ENCODE measurements at places on chromosomes 16 and 17. TPM values are rescaled to one million over a fixed set of nuclear protein-coding genes. Genes with fewer than 3 reads are reported as not detected.
A peak's percentile ranks its signal among the peaks of the same experiment; 100 is the strongest.

CNGB1 gene
- total RNA-seq, result not detected

DNA sequence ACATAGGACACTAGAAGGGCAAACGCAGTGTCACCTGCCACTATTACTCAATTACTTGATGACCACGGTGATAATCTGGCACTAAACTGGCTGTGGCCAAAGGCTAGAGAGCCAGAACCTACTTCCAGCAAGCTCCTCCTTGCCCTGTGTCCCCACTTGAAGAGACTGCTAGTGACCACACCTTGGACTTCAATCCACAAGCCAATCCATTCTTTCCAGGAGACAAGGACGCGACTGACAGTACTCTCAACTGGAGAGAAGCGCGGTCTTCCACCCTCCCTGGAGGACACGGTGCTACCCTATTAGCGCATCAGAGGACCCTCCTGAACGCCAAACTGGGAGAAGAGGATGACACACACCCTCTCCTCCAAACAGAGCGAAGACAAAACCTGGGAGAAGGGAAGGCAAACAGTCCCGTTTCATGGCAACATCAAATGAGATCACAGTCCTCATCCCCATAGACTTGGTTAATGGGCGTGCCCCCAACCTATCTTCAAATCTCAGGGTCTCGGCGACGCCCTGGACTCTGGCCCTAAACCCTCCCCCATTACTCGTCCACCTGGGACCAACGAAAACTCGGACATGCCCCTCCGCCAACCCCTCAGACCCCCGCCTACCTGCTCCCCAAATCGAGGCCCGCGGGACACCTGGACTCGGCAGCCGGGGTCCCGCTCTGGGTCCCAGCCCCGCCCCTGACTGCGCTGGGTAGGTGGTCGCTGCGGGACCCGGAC lies 508 bp downstream of the FLCN start:
- peak overlapping the region; percentile 99 for H3K27ac ChIP-seq
- peaks cover 37% of the 10 kb centered on the region for H3K4me1 ChIP-seq
- peak; percentile 38 for DNase-seq
- H3K36me3 ChIP-seq, result peaks cover 6% of the 10 kb centered on the region
- H3K4me3 ChIP-seq, result peak overlapping the region; percentile 99
- H3K27me3 ChIP-seq, result no peaks in the 10 kb centered on the region

DNA sequence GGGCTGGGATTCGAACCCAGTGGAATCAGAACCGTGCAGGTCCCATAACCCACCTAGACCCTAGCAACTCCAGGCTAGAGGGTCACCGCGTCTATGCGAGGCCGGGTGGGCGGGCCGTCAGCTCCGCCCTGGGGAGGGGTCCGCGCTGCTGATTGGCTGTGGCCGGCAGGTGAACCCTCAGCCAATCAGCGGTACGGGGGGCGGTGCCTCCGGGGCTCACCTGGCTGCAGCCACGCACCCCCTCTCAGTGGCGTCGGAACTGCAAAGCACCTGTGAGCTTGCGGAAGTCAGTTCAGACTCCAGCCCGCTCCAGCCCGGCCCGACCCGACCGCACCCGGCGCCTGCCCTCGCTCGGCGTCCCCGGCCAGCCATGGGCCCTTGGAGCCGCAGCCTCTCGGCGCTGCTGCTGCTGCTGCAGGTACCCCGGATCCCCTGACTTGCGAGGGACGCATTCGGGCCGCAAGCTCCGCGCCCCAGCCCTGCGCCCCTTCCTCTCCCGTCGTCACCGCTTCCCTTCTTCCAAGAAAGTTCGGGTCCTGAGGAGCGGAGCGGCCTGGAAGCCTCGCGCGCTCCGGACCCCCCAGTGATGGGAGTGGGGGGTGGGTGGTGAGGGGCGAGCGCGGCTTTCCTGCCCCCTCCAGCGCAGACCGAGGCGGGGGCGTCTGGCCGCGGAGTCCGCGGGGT lies at the start of gene CDH1:
Gene CDH1, plus strand, starts transcription at position 247 of the 684 bp plus-strand sequence. Its CDS starts 124 bp downstream, at position 371.
- H3K36me3 ChIP-seq, result no peaks in the 10 kb centered on the region
- no peak for DNase-seq
- peaks cover 11% of the 10 kb centered on the region for H3K27me3 ChIP-seq
- peaks cover 35% of the 10 kb centered on the region for H3K4me1 ChIP-seq
- no peak within 1 kb of the TSS for H3K27ac ChIP-seq
- peak within 1 kb of the TSS; percentile 60 for H3K4me3 ChIP-seq

CACNG4 gene
- total RNA-seq, result 6.9 TPM

- H3K4me3 ChIP-seq, result no peak overlapping the region
- no peak overlapping the region for H3K27ac ChIP-seq
- DNase-seq, result no peak
- peaks cover 70% of the 10 kb centered on the region for H3K27me3 ChIP-seq
- no peaks in the 10 kb centered on the region for H3K36me3 ChIP-seq
- H3K4me1 ChIP-seq, result no peaks in the 10 kb centered on the region
These were observed 123.9 kb upstream of the LHX1 start for GRCh38 chr17:36813357-36813756.

GRCh38 chr17:80379348-80379747 lies 35.6 kb upstream of the ENDOV start:
- H3K27me3 ChIP-seq, result no peaks in the 10 kb centered on the region
- no peaks in the 10 kb centered on the region for H3K4me1 ChIP-seq
- no peak overlapping the region for H3K4me3 ChIP-seq
- no peak for DNase-seq
- peaks cover 72% of the 10 kb centered on the region for H3K36me3 ChIP-seq
- H3K27ac ChIP-seq, result no peak overlapping the region

GRCh38 chr17:38578229-38579082 lies 27.3 kb downstream of the SRCIN1 start:
- H3K27me3 ChIP-seq, result peaks cover 54% of the 10 kb centered on the region
- peaks cover 28% of the 10 kb centered on the region for H3K4me1 ChIP-seq
- no peaks in the 10 kb centered on the region for H3K36me3 ChIP-seq
- H3K4me3 ChIP-seq, result peak overlapping the region; percentile 19
- H3K27ac ChIP-seq, result no peak overlapping the region
- no peak for DNase-seq

DNA sequence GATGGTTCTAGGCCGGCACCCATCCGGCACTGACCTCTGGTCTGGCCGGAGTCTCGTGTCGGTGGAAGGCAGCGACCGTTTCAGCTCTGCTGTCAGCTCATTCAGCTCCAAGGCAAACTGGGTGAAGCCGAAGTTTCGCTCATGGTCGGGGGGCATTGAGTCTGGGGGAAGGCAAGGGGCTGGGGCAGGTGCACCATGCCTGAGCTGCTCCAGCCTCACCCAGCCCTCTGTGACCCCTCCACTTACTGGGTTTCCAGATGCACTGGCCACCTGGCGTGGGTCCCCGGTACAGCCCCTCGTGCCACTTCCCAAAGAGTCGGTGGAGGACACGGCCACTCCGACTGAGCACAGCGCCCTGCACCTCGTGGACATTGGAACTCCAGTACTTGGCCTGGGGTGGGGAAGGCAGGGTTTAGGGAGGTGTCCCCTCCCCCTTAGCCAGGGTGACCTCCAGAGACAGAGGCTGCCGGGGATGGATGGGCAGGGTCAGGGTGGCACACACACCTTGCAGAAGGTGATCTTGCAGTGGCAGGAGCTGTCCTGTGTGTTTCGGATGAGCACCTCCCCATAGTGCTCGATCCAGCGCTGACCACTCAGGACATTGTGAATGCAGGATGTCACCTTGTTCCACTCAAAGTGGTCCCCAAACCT lies 12.6 kb downstream of the OSBPL7 start:
- no peak overlapping the region for H3K4me3 ChIP-seq
- peaks cover 5% of the 10 kb centered on the region for H3K27me3 ChIP-seq
- peaks cover 23% of the 10 kb centered on the region for H3K4me1 ChIP-seq
- H3K27ac ChIP-seq, result no peak overlapping the region
- H3K36me3 ChIP-seq, result peaks cover 37% of the 10 kb centered on the region

DNA sequence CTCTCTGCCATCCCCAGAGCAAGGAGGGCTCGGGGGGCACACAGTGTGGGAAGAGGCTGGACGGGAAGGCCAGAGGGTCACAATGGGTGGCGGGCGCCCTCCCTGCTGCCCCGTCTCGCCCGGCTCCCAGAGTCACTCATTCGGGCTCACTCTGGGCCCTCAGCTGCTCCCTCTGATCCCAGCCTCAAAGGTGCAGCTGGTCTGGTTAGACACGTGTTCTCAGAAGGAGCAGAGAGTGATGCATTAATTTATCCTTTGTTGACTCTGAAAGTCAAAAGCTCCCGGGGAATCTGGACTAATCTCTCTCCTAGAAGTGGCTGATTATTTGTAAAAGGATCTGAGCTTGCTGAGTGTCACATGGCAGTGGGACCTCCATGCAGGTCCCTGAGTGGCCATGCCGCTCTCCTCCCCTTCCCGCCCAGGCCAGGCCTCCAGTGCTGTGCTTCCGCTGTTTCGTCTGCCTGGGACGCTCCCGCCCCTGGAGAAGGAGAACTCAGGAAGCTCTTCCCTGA lies 87.5 kb downstream of the SEC14L1 start:
- no peak overlapping the region for H3K4me3 ChIP-seq
- no peak overlapping the region for H3K27ac ChIP-seq
- no peaks in the 10 kb centered on the region for H3K27me3 ChIP-seq
- DNase-seq, result peak; percentile 64

WFDC1 gene
- total RNA-seq, result 5.6 TPM

LRRC75A gene
- total RNA-seq, result 4.1 TPM

RASL10B gene
- 21.3 TPM for total RNA-seq

CLEC18C gene
- total RNA-seq, result 0.34 TPM

- H3K27ac ChIP-seq, result peak overlapping the region; percentile 58
- no peak for DNase-seq
- H3K4me3 ChIP-seq, result no peak overlapping the region
- H3K4me1 ChIP-seq, result peaks cover 57% of the 10 kb centered on the region
- H3K36me3 ChIP-seq, result peaks cover 1% of the 10 kb centered on the region
These were observed 5.5 kb downstream of the CBFB start for GRCh38 chr16:67034487-67034886.

DNA sequence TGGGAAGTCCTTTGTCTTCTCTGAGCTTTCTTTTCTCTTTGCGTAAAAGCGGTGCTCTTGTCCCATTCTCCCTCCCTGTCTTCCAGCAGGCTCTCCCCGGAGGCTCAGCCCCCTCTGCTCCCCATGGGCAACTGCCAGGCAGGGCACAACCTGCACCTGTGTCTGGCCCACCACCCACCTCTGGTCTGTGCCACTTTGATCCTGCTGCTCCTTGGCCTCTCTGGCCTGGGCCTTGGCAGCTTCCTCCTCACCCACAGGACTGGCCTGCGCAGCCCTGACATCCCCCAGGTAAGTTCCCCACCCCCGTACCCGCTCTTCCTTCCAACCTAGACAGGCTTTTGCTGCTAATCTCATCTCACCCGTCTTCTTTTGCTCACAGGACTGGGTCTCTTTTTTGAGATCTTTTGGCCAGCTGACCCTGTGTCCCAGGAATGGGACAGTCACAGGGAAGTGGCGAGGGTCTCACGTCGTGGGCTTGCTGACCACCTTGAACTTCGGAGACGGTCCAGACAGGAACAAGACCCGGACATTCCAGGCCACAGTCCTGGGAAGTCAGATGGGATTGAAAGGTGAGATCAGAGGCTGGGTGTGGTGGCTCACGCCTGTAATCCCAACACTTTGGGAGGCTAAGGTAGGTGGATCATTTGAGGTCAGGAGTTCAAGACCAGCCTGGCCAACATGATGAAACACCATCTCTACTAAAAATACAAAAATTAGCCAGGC lies 1.3 kb downstream of the TMEM219 start:
- H3K27ac ChIP-seq, result peak overlapping the region; percentile 94
- H3K27me3 ChIP-seq, result no peaks in the 10 kb centered on the region
- peaks cover under 1% of the 10 kb centered on the region for H3K36me3 ChIP-seq

SLC38A8 gene
- not detected for total RNA-seq

- H3K27me3 ChIP-seq, result no peaks in the 10 kb centered on the region
- H3K4me3 ChIP-seq, result no peak overlapping the region
- DNase-seq, result no peak
- peaks cover 3% of the 10 kb centered on the region for H3K4me1 ChIP-seq
These were observed 7.8 kb downstream of the TMEM98 start for GRCh38 chr17:32935726-32936125.

DNA sequence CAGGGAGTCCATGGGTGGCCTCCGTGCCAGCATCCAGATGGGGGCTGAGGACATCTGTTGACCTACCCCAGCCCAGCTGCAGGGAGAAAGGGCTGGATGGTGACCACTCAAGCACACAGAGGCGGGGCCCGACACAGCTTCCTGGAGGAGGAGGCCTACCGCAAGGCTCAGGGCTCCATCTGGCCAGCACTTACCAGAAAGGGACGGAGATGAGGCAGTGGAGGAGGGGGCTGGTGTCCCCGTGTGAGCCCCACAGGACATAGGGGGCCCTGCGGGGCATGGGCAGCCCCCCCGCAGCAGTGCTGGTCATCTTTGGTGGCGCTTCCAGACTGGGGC lies 147.5 kb upstream of the CIBAR2 start:
- no peak for DNase-seq
- H3K36me3 ChIP-seq, result no peaks in the 10 kb centered on the region
- peaks cover 8% of the 10 kb centered on the region for H3K27me3 ChIP-seq
- no peak overlapping the region for H3K4me3 ChIP-seq
- no peaks in the 10 kb centered on the region for H3K4me1 ChIP-seq
- no peak overlapping the region for H3K27ac ChIP-seq

GRCh38 chr17:15907290-15907689 lies 37.6 kb upstream of the ADORA2B start:
- no peak overlapping the region for H3K27ac ChIP-seq
- no peak for DNase-seq
- H3K4me3 ChIP-seq, result no peak overlapping the region
- peaks cover 23% of the 10 kb centered on the region for H3K4me1 ChIP-seq
- H3K27me3 ChIP-seq, result no peaks in the 10 kb centered on the region

- H3K4me3 ChIP-seq, result no peak within 1 kb of the TSS
- no peak within 1 kb of the TSS for H3K27ac ChIP-seq
- H3K4me1 ChIP-seq, result peaks cover 3% of the 10 kb centered on the region
- DNase-seq, result peak; percentile 60
- H3K27me3 ChIP-seq, result peaks cover 4% of the 10 kb centered on the region
These were observed at the start of gene GPR179 for GRCh38 chr17:38343608-38344419. Gene GPR179 (minus strand): TSS chr17:38343956. CDS start chr17:38343789, 167 bp downstream.

- DNase-seq, result no peak
- H3K4me1 ChIP-seq, result peaks cover 5% of the 10 kb centered on the region
- H3K4me3 ChIP-seq, result no peak overlapping the region
- H3K27ac ChIP-seq, result no peak overlapping the region
These were observed 40.5 kb downstream of the LYRM1 start for GRCh38 chr16:20940871-20941635.

MED1 gene
- total RNA-seq, result 39.2 TPM

- H3K4me3 ChIP-seq, result no peak overlapping the region
- H3K36me3 ChIP-seq, result no peaks in the 10 kb centered on the region
- H3K4me1 ChIP-seq, result no peaks in the 10 kb centered on the region
- DNase-seq, result no peak
- no peak overlapping the region for H3K27ac ChIP-seq
- peaks cover 36% of the 10 kb centered on the region for H3K27me3 ChIP-seq
These were observed 6.2 kb downstream of the VAT1L start for GRCh38 chr16:77794586-77794985.

GRCh38 chr16:23026784-23027362 lies 122.4 kb downstream of the USP31 start:
- no peaks in the 10 kb centered on the region for H3K4me1 ChIP-seq
- no peak overlapping the region for H3K4me3 ChIP-seq
- H3K27me3 ChIP-seq, result peaks cover 7% of the 10 kb centered on the region
- no peak overlapping the region for H3K27ac ChIP-seq
- H3K36me3 ChIP-seq, result no peaks in the 10 kb centered on the region
